ENCODE measurements at places on chromosomes 3 and 15.

DNA sequence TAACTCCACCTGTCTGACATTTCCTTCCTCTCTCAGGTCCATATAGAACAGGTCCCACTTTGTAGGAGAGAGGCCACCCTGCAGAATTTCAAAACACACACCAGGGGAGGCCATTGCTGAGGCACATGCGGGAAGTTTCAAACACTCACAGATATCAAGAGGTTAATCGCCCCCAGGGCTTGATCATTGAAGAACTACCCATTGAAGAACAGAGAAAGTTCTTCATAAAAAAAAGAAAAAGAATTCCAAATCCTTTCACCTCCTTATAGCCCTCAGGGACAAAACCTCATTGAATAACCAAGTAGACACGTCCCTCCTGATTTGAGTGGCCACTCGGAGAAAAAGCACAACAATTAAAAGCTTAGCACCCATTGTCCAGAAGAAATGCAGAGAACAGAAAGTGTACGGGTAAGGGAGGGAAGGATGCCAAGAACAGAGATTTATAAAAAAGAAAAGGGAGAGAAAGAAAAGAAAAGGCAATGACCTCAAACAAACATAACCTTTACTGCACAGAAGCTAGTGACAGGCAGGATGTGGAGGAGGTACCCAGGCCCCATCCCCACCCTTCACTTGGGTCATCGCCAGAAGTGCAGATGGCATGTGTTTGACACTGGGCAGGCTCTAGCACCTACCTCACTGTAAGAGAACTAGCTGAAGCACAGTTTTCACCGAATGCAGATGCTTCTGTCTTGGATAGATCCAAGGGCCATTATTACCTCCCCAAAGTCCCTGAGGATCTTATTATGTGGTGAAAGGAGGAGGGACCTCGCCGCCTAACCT lies 112.3 kb upstream of the HES1 start:
- peak; percentile 60 for DNase-seq

DNA sequence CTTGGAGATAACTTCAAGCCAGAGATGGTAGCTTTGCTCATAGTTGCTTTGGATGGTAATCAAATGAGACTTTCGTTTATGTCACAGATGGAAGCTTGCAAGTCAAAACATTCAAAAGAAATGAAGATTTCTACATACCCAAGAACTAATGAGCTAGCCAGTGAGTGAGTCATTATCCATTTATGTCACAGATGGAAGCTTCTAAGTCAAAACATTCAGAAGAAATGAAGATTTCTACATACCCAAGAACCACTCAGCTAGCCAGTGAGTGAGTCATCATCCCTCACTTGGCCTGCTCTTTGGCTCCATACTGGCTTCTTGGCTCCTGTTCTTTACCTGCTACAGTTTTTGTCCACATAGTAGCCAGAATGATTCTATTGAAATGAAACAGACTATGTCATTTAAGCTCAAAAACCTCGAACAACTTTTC lies 559.8 kb upstream of the CBLB start:
- DNase-seq, result no peak

DNA sequence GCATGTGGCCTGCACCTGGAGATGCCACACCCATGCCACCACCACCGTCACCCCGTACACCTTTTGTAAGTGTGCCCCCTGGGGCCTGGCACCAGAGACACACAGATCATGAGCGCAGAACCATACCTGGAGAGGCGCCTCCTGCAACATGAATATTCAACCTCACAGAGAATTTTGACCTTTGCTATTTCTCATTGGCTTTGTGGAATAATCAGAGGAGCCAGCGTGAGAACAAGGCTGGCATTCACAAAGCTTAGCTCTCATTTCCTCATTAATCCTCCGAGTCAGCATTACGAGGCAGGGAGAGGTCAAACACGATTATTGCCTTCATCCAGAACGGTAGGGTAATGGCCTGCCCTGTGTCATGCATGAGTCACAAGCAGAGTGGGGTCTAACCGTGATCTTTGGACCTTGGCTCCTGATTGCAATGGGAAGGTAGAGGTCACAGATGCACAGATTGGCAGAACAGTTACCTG lies 73.0 kb upstream of the POMGNT2 start:
- DNase-seq, result no peak

DNA sequence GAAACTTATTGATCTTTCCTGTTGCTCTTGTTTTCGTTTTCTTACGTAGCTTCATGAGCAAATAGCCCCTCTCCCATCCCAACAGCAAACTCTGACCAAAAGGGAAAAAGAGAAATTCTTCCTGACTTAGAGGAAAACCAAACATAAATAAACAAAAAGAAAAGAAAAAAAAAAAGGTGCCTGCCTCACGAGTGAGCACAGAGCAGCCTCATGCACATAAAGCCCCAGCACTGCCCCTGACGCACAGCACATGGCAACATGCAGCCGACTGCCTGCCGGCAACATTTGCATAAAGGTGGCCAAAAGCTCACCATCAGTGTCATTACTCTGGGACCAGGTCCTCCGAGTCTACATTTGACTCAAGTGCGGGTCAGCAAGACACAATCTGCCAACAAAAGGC lies 6.4 kb downstream of the POC1A start:
- no peak for DNase-seq

- DNase-seq, result no peak
These were observed 433.5 kb downstream of the PLOD2 start for GRCh38 chr3:145727476-145727875.

- no peak for DNase-seq
These were observed 43.2 kb downstream of the MAP3K13 start for GRCh38 chr3:185406121-185406620.

- DNase-seq, result no peak
These were observed 56.2 kb upstream of the DLG1 start for GRCh38 chr3:197354568-197355001.

DNA sequence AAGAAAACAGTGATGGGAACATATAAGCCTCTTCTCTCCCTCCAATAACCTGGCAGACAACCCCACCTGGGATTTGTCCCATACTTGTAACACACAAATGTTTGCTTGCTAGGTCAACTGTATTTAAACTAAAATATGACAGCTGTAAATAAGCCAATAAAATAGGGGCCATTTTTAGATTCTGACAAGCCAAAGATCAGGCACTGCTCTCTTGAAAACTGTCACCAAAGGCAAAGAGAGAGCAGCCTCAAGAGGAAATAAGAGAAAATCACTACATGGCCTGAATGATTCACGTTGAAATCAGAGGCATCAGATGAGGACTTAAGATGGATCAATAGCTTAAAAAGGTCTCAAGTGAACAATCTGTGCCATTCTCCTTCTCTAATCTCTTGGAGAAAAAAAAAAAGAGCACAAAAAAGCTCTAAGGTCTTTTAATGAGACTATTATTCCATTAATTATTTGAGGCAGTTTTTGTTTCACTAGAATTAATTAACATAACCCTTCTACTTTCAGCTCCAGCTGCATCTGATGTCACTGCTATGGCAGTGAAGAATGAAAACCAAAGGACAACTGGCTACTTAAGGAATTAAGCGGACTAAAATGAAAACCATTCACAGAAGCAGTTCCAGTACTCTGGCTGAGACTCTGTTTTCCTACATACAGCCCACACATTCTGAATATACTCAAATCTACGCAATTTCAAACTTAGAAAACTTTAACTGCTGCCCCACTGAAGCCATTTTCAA lies 19.0 kb downstream of the MYO5A start:
- no peak for DNase-seq

DNA sequence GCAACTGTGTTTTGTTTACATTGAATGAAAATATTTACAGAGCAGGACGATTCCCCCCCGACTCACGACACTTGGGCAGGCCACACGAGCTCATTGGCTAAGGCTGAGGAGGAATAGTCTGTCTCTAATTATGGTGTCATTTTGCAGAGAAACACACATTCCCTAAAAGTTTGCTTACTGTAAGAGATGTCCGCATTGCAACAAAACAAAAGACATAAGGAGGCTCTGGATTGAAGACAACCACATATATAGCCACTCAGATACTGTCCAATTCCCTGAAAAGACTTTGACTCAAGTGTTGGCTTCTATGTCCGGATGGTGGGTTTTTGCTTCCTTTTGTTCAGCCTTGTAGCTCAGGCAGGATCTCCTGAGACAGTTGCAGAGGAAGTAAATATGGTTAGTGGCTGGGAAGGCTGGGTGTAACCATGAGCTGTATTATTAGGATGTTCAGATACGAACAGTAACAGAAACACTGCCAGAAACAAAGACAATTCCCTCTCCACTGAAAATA lies 170.4 kb downstream of the KLHL25 start:
- DNase-seq, result no peak

DNA sequence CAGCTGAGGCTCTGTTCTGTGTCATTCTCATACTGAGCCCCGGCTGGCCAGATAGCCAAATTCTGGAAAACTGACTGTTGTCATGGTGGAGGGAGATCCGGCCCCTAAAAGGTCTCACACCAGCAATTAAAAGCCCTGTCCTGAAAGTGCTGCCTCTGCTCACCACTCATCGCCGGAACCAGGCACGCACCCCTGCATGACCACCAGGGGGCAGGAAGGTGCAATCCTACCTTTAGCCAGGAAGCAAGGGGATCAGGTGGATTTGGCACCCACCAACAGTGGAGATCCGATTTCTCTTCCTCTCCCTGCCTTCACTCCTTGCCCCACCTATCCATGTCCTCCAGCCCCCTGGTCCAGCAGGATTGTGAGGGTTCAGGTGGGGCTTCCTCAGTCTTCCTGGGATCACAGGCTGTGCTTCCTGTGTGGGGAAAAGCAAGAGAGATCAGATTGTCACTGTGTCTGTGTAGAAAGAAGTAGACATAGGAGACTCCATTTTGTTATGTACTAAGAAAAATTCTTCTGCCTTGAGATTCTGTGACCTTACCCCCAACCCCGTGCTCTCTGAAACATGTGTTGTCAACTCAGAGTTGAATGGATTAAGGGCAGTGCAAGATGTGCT lies 16.1 kb upstream of the CACNA2D2 start:
- no peak for DNase-seq

- no peak for DNase-seq
These were observed 100.6 kb downstream of the IL1RAP start for GRCh38 chr3:190614226-190615059.

DNA sequence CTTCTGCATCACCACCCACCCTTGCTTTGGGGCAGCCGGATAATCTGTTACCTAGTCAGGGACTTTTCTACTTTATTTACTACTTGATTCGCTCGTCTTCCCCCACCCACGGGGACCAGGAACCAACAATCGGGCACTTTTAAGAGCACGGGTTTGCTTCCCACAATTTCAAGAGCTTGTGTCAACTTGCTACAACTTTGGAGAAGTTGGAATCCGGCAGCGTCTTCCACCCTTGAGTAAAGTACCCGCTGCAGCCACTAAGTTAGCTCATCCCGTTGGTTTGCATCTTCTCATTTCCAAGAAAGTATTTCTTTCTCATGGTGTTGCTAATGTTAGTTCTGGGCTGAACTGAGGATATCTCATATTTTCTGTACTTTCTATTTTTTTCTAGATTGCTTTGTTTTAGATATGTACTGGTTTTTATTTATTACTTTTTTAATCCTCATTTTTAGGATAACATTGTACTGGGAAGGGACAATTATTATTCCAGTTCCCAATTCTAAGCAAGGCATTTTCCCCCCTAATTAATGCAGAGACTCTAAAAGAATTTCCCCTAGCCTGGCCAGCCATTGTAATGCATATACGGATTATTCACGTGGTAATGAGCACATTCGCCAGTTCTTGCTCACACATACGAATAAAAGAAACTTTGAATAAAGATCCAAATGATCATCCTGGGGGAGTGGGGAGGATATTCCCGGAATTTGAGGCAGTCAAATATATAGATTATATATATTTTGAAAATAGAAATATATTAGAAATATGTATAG lies 4.0 kb downstream of the SOX2 start:
- DNase-seq, result no peak

DNA sequence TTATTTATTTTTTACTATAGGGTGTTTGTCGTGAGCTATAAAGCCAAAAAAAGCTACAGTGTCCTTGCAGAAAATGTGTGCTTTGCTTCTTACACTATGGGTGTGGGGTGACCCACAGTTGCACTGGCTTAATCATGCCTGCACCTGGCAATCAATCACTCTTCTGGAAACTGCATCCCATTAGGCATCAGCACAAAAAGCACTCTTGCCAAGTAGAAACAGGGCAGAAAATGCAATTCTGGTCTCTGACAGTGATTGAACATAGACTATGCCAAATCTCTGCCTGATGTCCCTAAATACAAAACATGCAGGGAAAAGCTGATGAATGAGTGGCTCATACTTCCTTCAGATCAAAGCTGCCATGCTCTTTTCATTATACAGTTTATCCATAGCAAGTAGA lies 30.4 kb upstream of the PLAAT1 start:
- DNase-seq, result no peak

DNA sequence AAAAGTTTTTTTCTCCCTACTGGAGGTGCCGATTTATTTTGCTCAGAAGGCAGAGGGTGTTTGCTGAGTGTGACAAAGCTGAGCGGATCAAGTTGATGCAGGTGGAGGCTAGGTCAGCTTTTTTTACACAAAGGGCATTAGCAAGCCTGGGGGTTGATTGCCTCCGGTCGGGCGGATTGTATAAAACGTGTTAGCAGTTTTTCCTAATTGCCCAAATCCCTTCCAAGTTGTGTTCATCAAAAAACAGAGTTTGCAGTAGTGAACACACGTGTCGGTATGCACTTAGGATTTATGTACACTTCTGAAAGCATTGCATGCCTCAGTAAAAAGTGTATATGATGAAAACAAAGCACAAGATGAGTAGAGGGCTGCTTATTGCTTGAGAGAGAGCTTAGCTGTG lies 2.6 kb downstream of the GPR160 start:
- no peak for DNase-seq

GRCh38 chr3:177629276-177629675 lies 432.0 kb upstream of the TBL1XR1 start:
- DNase-seq, result no peak

DNA sequence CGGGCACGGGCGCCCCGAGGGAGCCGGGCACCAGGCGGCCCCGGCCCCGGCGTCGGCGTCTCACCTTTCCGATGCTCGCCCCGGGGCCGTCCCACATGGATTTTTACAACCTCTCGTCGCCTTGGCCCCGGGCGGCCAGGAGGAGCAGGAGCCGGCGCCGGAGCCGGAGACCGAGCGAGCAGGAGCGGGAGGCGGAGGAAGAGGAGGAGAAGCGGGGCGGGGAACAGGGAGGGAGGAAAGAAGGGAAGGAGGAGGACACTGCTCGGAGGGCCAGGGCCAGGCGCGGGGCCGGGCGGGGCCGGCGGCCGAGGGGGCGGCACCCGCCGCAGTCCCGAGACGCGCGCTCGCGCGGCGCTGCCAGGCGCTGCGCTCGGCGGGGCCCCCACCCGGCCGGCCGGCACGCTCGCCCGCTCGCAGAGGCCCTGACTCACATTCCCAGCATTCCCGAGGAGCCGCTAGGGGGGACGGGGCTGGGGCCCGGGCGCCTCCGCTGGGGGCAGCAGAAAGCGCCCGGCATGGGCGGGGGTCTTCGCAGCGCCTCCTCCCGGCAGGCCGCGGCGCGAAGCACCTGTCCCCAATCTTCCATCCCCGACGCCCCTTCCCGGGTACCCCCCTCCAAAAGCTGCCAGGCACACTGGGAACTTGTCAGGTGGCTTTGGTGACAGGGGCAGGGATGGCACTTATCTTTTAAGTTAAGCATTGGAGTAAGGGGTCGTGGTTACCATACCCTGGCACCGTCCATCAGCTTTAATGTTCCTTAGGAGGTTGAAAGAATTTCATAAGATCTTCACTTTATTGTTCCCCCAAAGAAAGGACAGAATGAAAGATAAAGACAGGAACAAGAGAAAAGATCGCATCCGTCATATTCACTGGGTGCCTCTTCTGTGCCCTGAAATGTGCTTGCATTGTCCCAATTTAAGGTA lies at the start of gene ERC2:
Gene ERC2 (minus strand): TSS at position 284 of the 923 bp plus-strand sequence.
- no peak for DNase-seq

GRCh38 chr3:45480218-45480617 lies 91.8 kb downstream of the LARS2 start:
- DNase-seq, result no peak

GRCh38 chr15:33649217-33649933 lies 318.9 kb upstream of the CHRM5 start:
- no peak for DNase-seq

GRCh38 chr3:32959371-32959770 lies 7.9 kb downstream of the CCR4 start:
- DNase-seq, result no peak
